NCI-H526 (cell line): ENCODE measurements at places on chromosomes 12 and 14.
A peak's percentile ranks its signal among the peaks of the same experiment; 100 is the strongest.

DNA sequence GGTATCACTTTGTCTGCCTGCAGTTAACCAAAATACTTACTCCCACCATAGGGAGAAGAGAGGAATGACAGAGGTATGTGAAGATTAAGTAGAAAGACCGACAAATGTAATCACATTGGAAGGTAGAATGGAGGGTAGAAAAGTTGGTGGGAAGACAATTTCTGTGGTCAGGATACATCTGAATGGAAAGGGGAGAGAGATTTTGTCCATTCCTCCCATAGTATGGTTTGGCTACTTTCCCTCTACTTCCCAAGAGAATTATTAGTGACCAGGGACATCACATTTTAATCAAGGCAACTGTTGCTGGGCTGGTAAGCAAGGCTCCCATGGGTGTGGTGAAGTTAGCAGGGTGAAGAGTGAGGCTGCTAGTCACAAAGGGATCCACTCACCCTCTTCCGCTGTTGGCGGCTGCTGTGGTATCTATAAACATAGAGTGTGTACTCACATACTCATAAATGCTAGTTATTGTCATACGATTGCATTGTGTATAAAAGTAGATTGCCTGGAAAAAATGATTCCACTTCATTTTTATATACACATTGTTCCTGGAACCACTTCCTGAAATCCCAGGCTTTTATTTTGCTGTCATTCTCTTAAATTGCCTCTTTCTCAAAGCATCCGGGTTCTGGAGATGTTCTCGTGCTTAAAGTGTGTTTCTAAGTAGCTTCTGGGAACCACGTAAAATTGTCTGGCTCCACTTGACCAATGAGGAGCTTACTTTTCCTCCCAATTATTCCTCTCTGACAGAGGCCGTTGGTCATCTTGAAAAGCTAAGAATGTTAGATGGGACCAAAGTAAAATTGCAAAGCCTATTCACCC is 413.1 kb downstream of the ZFP36L1 start:
- DNase-seq: no peak

DNA sequence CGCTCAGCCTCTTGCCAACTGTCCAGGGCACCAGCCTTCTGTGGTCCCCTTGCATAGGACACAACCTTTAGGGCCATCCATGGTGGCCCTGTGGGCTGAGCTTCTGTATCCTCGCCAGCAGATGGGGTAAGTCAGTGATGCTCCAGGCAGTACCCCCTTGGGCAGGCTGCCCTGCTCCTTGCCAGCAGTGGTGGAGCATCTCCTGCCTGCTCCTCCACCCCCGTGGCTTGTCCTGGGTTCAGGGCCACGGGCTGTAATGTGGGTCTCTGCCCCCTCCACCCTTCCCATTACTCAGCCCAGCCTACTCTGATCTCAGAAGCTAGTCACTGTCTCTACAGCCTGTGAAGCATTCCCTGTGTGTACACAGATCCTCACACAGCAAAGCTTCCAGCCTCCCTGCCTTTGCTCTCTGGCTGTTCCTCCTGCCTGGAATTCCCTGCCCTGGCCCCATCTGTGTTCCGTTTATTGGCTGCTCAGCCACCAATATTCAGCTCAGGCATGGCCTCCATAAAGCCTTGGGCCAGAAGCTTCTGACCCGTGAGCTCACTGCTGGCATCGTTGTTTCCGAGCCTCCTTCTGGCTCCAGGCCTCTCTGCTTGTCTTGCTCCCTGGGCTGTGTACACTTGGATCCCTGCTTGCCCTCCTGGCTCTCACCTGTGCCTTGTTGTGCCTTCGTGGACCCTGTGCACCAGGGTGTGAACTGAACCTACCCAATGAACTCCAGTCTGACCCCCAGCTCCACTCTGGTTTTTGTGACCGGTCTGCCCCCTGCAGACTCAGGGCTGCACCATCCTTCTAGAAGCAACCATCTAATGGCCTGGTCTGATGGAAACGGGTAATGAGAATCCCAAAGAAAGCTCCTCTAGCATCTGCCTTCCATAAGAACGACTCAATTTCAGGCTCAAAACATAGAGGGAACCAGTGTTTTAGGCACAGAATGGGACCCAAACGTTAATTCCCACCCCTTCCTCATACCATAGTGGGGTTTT is 177.0 kb upstream of the PRMT8 start:
- peak; percentile 58 for DNase-seq

DNA sequence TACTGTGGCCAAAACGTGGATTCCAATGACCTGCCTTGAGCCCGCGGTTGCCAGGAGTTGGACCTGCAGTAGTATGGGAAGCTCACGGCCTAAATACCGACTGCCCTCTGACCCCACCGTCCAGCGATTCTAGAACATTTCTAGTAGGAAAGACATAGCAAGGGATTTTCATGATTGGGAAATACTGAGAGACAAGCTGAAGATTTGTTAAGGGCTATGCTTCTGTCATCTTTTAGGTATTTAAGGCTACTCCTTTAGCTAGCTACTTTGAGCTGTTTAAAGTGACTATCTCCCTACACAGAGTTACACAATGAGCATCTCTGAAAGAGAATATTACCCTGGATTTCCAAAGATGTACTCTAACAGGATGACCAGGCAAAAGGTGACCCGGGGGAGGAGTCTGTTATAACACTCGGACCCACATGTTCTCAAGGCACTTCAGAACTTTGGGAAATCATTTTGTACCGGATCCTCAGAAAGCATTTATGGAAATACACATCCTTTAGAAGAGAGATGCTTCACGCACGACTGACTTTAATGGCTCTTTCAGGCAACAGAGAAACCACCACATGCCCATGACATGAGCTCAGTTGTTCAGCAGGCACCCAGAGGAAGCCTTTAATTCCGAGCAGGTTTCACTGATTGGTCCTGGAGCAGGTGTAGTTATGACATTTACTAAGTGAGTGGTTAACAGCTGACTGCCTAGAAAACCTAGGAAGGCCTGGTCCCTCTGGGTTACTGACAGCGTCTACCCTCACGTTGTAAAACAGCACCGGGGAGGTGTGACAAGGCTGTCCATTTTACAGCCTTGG is 4.2 kb downstream of the BAG5 start:
- DNase-seq: peak; percentile 75

- no peak for DNase-seq
Observed at GRCh38 chr12:19749906-19750574, 310.7 kb downstream of the AEBP2 start.

- DNase-seq: no peak
Observed at GRCh38 chr12:54475537-54475936, 2.1 kb upstream of the GTSF1 start.

DNA sequence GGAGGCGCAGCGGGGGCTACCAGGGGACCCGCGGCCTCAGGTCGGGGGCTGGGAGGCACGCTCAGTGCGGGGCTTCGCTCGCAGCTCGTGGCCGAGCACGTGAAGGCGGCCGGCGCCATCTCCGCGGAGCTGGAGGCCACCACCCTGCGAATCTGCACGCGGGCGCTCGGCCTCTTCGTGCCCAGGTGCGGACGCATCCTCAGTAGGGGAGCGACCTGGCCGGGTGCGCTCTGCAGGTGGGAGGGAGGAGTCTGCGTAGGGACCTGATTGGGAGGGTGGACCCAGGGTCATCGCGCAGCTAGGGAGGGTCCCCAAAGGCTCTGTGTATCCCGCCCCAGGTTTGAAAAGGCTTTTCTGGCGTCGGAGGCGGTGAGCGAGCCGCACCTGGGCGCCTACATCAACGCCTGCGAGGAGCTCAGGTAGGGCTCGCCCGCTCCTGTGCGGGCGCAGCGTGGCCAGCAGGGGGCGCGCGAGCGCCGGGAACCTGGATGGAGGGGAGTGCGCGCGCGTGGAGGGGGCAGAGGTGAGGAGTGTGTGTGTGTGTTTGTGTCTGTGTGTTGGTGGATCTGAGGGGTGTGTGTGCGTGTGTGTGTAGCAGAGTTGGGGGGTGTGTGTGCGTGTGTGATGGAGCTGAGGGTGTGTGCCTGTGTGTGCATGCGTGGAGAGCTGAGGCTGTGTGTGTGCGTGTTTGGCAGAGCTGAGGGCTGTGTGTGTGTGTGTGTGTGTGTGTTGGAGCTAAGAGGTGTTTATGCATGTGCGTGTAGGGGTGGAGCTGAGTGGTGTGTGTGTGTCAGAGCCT is 10.3 kb downstream of the EXOC3L4 start:
- DNase-seq: peak; percentile 93

GRCh38 chr12:15562263-15562662 is 226.9 kb downstream of the EPS8 start:
- no peak for DNase-seq
